Left colon (tissue), 2 donors: ENCODE measurements at places on chromosomes 7 and 10. TPM values are rescaled to one million over a fixed set of nuclear protein-coding genes. Genes with fewer than 3 reads are reported as not detected.

Gene NACAD
- total RNA-seq: 1.5 TPM

Gene NEUROD6
- total RNA-seq: not detected

Gene CYP3A4
- total RNA-seq: 4.9 TPM

- no peak for DNase-seq
These were observed 68.1 kb upstream of the TOMM7 start for GRCh38 chr7:22890773-22891172.

DNA sequence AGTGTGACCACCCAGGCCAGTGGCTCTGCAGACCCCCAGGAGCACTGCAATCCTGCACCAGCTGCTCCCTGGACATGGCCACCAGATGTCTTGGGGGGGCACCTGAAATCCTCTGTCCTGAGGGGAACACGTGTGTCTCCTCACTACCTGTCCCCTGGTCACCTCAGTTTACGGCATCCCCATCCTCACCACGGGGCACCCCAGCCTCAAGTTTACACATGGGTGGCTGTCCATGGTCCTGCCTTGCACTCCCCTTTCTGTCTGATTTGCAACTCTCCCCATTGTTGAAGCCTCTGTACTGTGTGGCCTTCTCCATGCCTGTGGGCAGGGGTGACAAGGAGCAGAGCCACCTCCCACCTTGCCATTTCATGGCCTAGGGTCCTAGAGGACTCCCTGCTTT, 67.2 kb downstream of the RAMP3 start:
- DNase-seq: no peak
